ENCODE measurements at places on chromosomes 11 and 22.

GRCh38 chr11:28736256-28736655 is 628.1 kb downstream of the METTL15 start:
- DNase-seq: no peak

- DNase-seq: no peak
Measured at GRCh38 chr11:74473382-74474173, 6.2 kb upstream of the KCNE3 start.

DNA sequence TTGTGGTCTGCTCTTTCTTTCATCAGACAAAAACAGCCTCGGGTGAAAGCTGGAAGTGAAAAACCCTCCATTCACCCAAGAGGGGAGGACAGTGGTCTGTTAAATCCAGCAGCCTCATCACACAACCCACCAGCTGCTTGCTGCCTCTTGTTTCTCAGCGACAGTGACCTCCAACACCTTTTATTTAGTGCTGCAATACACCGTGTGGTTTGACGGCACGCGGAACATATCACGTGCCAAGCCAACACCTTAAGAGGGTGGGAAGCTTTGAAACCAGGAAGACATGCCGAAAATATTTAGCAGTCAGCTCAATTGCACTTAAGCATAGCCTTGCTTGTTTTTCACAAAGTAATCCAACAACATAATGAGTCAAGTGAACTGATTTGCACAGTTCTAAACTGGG is 39.8 kb upstream of the POGLUT3 start:
- DNase-seq: no peak

GRCh38 chr11:79139900-79140299 is 300.9 kb downstream of the TENM4 start:
- no peak for DNase-seq

DNA sequence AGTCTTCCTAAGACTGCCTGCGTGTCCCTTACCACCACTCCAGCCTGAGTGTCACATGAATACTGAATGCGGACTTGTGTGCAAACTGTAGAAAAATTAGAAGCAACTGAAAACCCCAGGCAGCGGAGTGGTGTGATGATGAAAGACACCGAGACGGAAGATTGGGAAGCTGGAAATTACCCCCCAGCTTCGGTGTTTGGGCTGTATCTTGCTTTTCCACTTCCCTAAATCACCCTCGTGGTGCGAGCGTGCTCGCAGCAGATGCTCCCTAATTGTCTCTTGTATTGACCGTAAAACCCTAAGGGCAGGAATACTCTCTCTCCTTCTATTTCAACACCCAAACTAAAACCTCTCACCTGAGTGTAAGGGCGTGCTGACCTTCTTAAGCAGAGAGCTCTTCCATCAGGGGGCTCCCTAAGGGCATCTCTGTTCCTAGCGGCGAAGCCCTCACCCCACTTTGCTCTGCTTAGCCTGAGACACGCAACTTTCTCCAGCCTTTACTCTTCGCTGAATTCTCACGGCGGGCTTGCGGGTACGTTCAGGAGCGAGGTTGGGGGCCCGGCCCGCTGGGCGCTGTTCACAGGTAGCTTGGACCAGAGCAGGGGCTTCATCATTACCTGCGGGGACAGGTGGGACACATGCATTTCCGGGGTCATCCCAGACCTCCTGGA is 62.4 kb downstream of the CRYBB2 start:
- no peak for DNase-seq

GRCh38 chr11:41784513-41785335 is 325.3 kb upstream of the LRRC4C start:
- no peak for DNase-seq

DNA sequence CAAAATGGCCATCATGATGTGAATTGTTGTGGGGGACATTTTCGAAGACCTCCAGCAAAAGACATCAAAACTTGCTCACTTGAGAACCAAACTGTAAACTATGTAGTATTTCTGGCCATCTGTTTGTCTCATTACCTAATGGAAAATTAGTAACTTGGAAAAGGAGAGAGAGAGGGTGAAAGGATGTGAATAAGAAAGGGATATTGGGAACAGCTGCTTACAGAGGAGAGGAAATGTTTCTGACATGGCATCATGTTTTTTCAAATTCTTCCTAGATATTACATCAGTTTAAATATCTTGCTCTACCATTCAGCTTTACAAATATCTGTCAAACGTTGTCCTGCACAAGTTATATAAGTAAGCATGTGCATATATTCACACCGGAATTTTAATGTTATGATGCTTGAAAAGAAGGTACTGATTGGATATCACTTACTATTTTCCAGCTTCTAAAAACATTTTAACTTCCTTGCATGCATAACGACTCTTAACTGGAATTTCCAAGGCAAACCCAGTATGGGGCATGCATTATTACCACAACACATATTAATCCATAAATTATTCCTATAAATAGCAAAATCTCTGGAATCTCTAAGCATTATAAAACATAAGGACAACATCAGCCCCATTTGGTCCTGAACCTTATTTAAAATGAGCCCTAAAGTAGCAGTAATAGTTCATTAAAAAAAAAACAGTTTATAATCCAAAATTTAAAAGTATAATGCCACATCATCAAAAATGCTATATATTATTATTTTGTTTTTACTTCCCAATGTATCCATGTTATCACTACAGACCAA is 20.0 kb downstream of the GUCY1A2 start:
- DNase-seq: no peak

DNA sequence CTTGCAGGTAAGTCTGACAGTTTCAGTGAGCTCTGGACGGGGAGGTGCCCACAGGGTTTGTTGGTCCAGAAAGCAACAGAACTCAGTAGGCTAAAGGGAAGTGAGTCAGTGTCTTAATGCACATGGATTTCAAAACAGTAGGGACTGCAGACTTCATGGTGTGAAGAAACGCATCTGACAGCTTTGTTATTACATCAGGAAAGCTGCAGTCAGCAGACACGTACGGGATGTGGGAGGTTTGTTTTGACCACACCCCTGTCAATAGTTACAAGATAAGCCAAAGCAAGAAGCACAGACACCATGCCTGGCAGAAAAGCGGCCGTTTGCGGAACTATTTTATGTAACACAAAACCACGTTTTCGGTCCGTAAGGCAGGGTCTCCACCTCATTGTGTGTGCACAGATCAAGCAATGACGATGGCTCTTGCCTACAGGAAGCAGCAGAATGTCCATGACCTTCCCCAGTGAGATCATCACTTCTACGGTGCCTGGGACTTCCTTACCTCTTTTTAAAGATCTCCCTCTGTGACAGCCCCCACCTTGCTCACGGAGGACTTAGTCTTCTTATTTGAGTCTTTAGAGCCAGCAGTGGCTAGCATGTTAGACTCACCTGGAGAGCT is 58.2 kb upstream of the FTH1 start:
- no peak for DNase-seq

- DNase-seq: no peak
Measured at GRCh38 chr11:64619811-64620380, 28.9 kb downstream of the SLC22A12 start.

- DNase-seq: no peak
Measured at GRCh38 chr11:78420255-78420764, 2.7 kb upstream of the GAB2 start.

- no peak for DNase-seq
Measured at GRCh38 chr11:43756575-43756974, 76.0 kb downstream of the HSD17B12 start.

DNA sequence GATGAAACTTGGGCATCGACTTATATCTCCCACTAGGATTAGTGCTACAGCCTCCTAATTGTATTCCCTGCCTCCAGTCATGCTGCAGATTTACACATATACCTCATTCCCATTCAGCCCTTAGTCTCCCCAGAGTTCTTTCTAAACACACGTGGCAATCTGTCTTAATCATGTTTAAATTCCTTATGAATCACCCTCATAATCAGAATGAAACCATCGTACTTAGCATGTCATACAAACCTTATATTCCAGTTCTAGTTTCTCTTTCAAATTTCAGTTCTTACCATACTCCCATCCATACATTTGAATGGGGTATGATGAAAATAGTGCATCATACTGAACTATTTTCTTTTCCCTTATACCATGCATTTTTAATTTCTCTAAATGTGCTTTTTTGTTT is 6.0 kb upstream of the OR10A2 start:
- no peak for DNase-seq

DNA sequence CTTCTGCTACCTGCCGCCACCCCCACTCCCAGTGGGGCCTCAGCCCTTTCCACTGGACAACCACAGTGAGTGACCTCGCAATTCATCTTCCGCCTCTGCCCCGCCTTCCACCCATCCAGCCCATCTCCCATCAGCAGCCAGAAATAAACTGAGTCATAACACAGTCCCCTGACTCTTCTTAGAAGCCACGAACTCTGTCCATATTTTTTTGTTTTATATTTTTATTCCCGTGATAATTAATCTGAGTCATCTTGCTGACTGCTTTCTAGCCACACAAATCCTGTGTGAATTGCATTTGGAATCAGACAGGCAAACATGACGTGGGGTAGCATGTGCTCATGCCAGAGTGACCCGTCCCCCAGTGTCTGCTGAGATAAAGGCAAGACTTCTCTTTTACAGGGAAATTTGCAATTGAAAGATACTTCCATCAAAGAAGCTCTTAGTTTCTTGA is 7.0 kb downstream of the FADD start:
- no peak for DNase-seq

GRCh38 chr11:70755410-70756158 is 357.3 kb downstream of the CTTN start:
- peak; percentile 95 for DNase-seq

DNA sequence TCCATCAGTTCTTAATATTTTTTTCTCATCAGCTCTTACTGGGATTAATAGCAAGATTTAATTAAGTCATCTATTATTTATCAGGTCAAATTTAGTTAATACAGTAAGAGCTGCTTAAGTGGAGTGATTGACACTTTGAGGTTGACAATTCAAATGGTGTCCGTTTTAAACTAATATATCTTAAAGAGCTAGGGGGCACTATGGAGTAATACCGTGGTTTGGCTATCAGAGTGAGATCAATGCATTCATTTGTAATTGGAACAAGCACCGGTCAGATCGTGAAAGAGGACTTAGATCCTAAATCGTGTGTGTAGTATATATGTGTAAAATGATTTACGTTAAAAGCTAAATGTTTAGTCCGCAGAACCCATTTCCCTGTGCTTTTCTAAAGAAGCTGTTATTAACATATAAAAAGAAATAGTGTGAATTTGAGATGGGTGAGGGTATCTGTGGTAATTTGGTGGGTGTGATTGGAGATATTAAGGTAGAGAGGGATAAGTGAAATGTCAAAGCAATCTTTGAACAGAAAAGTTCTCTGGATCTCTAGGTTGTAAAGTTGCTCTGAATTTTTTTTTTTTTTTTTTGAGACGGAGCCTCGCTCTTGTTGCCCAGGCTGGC is 2.3 kb downstream of the SIK2 start:
- no peak for DNase-seq

DNA sequence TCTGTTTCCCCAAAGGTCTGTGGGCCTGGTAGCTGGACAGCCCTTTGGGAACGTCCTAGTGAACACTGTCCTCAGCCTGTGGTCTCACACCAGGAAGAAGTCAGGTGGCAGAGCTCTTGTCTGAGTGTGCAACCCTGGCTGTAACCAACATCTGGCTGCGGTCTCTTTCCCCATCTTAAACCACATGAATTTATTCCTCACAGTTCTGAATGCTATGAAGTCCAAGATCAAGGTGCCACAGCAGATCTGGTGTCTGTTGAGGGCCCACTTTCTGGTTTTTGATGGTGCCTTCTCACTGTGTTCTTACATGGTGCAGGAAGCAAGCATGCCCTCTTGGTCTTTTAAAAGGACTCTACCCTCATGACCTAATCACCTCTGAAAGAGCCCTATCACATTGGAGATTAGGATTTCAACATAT is 2.7 kb downstream of the UPB1 start:
- DNase-seq: no peak

DNA sequence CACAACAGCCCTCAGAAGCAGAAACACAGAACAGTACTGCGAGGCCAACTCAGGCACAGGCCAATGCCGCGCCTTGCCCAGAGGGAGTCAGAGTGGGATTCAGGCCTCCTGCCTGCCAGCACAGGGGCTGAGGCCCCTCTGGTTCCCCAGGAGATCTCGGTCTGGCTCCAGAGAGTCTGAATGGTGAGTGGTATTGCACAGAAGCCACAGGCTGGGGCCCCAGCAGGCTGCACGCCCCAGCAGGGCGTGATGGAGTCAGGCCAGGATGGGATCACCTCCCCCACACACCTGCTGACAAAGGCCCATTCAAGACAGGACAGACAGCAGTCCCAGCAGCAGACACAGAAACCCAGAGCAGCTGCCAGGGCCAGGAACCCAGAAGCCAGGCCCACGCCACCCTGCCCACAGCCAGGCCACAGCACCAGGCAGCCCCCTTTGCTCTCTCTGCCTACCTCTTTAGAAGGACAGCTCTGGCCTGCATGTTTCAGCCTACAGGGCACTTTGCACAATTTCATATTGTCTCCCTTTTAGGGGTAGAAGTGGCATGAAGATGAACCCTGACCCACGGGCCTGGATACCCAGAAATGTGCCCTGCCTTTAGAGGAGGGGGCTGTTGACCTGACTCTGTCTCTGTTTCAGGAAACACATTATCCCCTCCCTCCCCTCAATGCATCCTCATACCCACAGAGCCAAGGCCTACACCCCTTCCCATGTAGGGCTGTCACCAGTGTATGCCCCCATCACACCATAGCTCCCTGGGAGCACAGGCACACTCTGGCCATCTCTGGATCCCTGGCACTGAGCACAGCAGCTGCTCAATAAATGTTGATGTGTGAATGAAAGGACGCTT is 6.1 kb downstream of the FXYD6 start:
- no peak for DNase-seq

GRCh38 chr11:45157247-45158209 is 11.1 kb downstream of the PRDM11 start:
- no peak for DNase-seq

- DNase-seq: no peak
Measured at GRCh38 chr11:121297872-121298271, 5.3 kb downstream of the SC5D start.

- DNase-seq: no peak
Measured at GRCh38 chr11:94883878-94884277, 89.5 kb downstream of the CWC15 start.

GRCh38 chr11:1442163-1442562 is 44.4 kb downstream of the MOB2 start:
- DNase-seq: no peak

GRCh38 chr11:65945430-65945911 is at the start of gene TSGA10IP:
Gene TSGA10IP, plus strand, starts transcription at chr11:65945480. Its CDS starts 196 bp downstream, at chr11:65945676.
- no peak for DNase-seq

GRCh38 chr11:9838961-9839360 is 175.1 kb downstream of the SWAP70 start:
- DNase-seq: no peak

DNA sequence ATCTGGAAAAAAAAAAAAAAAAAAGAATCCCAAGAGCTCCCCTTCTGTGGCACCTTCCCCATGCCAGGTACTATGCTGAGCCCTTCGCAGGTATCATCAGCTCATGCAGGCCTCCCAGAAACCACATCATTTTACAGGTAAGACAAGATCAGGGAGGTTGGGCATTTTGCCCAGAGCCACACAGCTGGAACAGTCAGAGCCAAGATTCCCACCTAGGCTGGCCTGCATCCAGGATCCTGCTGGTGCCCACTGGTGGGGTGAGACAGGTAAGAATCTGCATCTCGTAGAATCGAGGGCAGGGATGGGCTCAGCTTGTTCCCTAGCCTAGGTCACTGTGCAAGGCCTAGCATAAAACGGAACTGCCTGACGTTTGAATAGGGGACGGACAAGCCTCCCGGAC is 15.7 kb upstream of the MEN1 start:
- no peak for DNase-seq

Data from GM12892 (cell line).